ENCODE measurements at places on chromosomes 3 and 15.

DNA sequence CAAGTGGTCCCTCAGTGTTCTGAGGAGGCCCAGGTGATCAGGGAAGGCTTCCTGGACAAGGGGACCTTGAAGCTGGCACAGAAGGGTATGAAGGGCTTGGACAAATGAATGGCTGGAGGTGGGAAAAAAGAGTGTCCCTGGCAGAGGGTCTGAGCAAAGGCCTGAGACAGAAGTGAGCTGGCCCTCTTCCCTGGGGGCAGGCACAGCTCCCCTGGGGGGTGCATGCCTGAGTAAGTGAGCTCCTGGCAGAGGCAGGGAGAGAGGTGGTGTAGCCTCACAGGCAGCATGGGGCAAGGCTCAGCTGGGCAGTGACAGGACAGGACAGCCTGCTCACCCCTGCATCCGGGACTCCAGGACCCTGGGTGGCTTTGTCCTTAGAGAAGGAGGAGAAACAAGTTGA, 5.4 kb upstream of the CACNA2D2 start:
- no peaks in the 10 kb centered on the region for H3K4me1 ChIP-seq
- H3K27ac ChIP-seq: no peak overlapping the region
- no peaks in the 10 kb centered on the region for H3K36me3 ChIP-seq
- H3K4me3 ChIP-seq: no peak overlapping the region

DNA sequence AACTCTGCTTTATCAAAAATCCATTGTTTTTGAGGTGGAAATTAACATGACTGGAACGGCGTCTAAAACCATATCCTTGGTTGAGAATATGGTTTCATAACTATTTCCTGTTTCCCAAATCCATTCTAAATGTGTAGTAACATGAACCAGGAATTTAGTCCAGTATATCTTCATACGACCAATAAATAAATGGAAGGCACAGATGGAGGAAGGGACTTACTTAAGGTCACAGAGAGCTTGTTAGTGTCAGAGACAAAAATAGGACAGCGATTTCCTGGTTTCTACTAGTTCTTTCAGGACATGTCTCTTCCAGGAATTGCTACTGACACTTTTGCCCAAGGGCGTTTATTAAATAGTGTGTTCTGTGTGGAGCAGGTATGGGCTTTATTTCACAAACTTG, 41.2 kb downstream of the HES1 start:
- no peak overlapping the region for H3K4me3 ChIP-seq
- H3K27ac ChIP-seq: no peak overlapping the region
- H3K4me1 ChIP-seq: no peaks in the 10 kb centered on the region
- H3K27me3 ChIP-seq: no peaks in the 10 kb centered on the region

- no peak overlapping the region for H3K4me3 ChIP-seq
- DNase-seq: no peak
- no peaks in the 10 kb centered on the region for H3K4me1 ChIP-seq
- peaks cover 31% of the 10 kb centered on the region for H3K36me3 ChIP-seq
- no peak overlapping the region for H3K27ac ChIP-seq
- no peaks in the 10 kb centered on the region for H3K27me3 ChIP-seq
Measured at GRCh38 chr3:9386078-9386459, 11.3 kb upstream of the SETD5 start.

- no peak overlapping the region for H3K27ac ChIP-seq
- no peak for DNase-seq
- H3K27me3 ChIP-seq: no peaks in the 10 kb centered on the region
Measured at GRCh38 chr15:92451225-92451825, 57.6 kb downstream of the ST8SIA2 start.

DNA sequence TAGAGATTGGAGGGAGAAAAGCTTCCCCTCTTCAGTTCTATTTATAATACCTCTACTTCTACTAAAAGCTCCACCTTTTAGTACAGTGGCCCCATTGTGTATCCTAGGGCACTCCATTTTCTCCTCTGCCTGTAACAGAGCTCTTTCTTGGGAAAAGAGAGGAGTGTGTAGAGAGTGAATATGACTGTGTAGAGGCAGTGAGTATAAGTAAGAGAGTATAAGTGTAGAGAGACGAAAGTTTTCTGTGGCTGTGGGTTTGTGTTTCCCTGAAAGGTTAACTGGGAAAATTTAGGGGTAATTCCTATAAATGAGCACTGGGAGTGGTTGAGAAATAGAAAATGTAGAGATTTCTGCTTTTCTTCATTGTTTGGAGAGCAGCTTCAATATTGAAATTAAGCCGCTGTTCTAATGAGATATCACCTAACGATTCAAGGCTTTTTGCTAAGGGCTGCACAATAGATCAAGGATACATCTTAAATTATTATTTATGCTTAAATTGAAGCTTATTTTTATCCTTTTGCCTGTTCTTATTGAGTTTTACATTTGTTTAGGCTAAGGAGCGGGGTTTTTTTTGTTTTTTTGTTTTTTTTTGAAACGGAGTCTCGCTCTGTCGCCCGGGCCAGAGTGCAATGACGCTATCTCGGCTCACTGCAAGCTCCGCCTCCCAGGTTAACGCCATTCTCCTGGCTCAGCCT, 6.9 kb downstream of the IQGAP1 start:
- H3K4me3 ChIP-seq: no peak overlapping the region
- H3K27me3 ChIP-seq: no peaks in the 10 kb centered on the region
- H3K27ac ChIP-seq: no peak overlapping the region
- no peaks in the 10 kb centered on the region for H3K4me1 ChIP-seq

DNA sequence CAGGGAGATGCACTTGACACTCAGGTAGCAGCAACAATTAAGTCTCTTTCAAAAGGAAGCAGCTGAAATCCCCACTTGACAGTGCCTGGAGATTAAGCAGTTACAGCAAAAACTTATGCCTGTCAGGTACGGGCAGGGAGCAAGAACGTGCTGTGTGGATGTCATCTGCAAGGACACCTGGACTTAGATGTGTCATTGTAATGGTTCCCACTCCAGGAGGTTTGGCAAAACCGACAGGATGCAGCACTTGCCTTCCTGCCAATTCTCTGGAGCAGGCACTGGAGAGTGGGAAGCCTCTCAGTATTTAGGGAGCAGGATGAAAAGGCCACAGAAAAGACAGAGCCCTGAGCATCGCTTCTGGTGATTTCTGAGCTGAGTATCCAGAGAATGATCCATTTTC, 292.4 kb downstream of the PDCD6IP start:
- no peaks in the 10 kb centered on the region for H3K27me3 ChIP-seq
- H3K4me1 ChIP-seq: no peaks in the 10 kb centered on the region
- H3K4me3 ChIP-seq: no peak overlapping the region
- H3K36me3 ChIP-seq: no peaks in the 10 kb centered on the region
- DNase-seq: no peak
- H3K27ac ChIP-seq: no peak overlapping the region

DNA sequence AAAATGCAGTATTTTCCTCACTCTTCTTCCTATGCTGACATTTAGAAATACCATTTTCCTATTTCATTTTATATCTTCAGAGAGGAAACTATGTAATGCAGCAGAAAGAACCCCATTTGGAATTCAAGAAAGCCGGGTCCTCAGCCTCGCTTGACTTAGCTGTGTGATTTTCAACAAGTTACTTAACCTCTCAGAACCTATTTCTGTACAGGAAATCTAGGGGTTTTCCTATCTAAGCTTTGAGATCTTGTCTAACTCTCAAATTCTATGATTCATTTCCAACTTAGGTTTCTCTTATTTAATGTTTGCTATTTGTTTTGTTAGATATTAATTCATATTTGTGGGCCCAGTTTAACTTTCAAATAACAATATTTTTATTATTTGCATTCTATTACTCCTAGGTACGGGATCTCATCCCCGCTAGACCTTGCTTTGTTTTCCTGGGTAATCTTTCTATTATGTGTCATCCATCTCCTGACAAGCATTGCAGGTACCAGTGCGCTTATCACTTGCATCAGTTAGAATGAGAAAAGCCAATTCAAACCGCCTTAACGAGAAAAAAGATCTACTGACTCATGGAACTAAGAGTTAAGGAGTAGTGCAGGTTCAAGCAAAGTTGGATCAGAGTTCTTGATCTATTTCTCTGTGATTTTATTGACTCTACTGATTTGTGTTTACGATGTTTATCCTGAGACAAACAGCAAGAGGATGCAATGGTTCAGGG, 70.6 kb upstream of the BHLHE40 start:
- H3K4me3 ChIP-seq: no peak overlapping the region
- H3K27ac ChIP-seq: no peak overlapping the region
- H3K36me3 ChIP-seq: no peaks in the 10 kb centered on the region
- H3K27me3 ChIP-seq: no peaks in the 10 kb centered on the region
- no peak for DNase-seq
- no peaks in the 10 kb centered on the region for H3K4me1 ChIP-seq

DNA sequence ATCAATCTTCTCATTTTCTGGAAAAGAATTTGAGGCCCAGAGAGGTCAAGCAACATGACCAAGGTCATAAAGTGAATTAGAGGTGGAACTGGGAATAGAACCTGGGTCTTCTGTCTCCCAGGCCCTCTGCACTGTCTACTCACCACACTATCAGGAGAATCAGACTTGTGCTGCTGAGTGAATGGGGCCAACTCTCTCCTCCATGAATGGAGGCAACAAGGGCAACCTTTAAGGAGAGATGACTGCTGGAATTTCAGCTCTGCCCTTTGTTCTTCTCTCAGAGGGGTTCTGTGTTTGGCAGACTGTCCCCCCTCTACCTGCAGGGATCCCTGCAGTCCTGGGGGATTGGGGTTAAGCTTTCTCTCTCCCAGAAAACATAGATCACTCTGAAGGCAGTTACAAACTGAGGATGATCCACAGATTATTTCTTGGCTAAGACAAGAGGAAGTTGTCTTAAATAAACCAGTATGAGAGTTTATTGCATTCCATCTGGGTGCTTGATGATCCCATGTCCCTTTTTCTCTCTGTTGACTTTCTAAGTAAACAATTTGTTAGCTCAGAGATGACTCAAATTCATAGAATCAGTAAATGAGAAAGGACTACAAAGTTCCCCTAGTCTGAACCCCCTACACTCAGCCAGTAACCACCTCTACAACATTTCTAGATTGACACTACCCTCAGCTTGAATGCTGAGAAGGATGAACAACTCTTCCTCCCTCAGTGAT, 99.0 kb upstream of the LIPC start:
- peak overlapping the region; percentile 95 for H3K27ac ChIP-seq
- no peak for DNase-seq
- H3K4me3 ChIP-seq: no peak overlapping the region

DNA sequence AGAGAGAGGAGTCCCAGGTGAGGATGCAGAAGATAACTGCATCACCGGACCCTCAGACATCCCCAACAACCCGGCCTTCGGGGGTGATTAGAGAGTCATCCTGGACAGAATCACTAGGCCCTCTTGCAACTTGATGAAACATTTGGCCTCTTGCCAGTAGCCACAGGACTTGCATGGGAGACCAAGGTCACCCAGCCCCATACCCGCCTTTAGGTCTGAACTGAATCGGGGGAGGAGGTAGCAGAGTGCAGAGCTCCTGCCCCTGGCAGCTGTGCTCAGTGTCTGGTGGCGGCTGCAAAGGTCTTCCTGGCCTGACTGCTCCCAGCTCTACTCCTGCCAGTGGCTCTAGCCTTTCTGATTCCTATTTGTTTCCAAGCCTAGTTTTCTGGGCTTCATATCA, 12.4 kb downstream of the PIF1 start:
- no peak for DNase-seq
- H3K4me3 ChIP-seq: no peak overlapping the region
- H3K36me3 ChIP-seq: no peaks in the 10 kb centered on the region
- no peaks in the 10 kb centered on the region for H3K27me3 ChIP-seq
- H3K27ac ChIP-seq: no peak overlapping the region

- H3K4me3 ChIP-seq: no peak overlapping the region
- no peaks in the 10 kb centered on the region for H3K27me3 ChIP-seq
- DNase-seq: no peak
- no peaks in the 10 kb centered on the region for H3K4me1 ChIP-seq
Measured at GRCh38 chr3:81299481-81299880, 462.0 kb downstream of the GBE1 start.

DNA sequence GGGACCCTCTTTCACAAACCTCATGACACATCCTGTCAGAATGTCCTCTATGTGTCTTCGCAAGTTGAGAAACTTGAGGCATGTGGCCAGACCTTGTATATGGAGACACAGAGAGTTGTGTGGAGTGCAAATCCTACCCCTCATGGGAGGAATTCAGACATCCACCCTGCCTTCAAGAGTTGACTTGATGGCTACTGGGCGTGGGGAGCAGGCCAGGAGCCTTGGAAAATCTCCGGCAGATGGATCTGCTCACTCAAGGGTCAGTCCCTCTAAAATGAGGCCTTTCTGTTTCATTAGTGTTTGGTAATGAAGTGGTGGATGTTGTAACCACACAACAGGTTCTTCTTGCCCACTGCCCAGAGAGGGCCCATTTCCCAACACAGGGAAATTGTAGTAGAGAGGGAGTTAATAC, 79.0 kb downstream of the ASB7 start:
- H3K4me3 ChIP-seq: no peak overlapping the region
- no peaks in the 10 kb centered on the region for H3K4me1 ChIP-seq
- DNase-seq: no peak

GRCh38 chr3:70565861-70566260, 253.4 kb upstream of the MDFIC2 start:
- no peak for DNase-seq
- H3K27me3 ChIP-seq: no peaks in the 10 kb centered on the region
- no peaks in the 10 kb centered on the region for H3K4me1 ChIP-seq
- H3K36me3 ChIP-seq: no peaks in the 10 kb centered on the region

GRCh38 chr3:74599564-74599963, 14.9 kb downstream of the CNTN3 start:
- no peaks in the 10 kb centered on the region for H3K4me1 ChIP-seq
- no peaks in the 10 kb centered on the region for H3K36me3 ChIP-seq
- H3K27me3 ChIP-seq: no peaks in the 10 kb centered on the region
- no peak overlapping the region for H3K27ac ChIP-seq

GRCh38 chr3:145815707-145816413, 345.1 kb downstream of the PLOD2 start:
- DNase-seq: no peak
- H3K4me3 ChIP-seq: no peak overlapping the region
- H3K4me1 ChIP-seq: no peaks in the 10 kb centered on the region
- H3K27me3 ChIP-seq: no peaks in the 10 kb centered on the region
- no peaks in the 10 kb centered on the region for H3K36me3 ChIP-seq

DNA sequence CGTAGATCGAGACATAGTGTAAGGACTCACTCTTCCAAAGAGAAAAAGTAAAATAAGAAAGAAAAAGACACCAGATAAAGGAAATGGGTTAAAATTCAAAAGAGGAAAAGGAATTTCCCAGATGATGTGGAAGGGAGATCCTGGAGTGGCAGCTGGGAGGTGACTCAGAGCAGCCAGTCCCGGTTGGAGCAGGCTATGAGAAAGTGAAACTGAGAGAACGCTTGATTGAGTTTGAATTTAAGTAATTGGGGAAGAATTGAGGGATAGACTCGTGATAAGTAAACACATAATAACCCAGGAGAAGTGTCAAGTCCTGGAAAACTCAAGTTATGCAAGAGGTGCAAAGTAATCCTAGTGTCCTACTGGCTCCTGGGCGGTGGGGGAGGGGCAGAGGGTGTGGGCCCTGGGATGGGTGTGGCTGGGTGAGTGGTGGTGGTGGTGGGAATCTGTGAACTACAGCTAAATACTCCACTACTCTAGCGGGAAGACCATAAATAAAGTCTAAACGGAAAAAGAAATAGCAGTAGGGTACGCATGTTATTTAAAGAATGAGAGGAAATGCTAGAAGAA, 1.2 kb downstream of the PRR20G start:
- no peaks in the 10 kb centered on the region for H3K27me3 ChIP-seq
- H3K36me3 ChIP-seq: no peaks in the 10 kb centered on the region
- no peak overlapping the region for H3K4me3 ChIP-seq
- H3K27ac ChIP-seq: no peak overlapping the region
- DNase-seq: no peak
- no peaks in the 10 kb centered on the region for H3K4me1 ChIP-seq

GRCh38 chr3:67006460-67006859, 8.4 kb downstream of the KBTBD8 start:
- H3K4me3 ChIP-seq: no peak overlapping the region
- no peak overlapping the region for H3K27ac ChIP-seq
- H3K27me3 ChIP-seq: no peaks in the 10 kb centered on the region
- no peak for DNase-seq
- no peaks in the 10 kb centered on the region for H3K36me3 ChIP-seq

Measured in right lobe of liver (tissue), 6 donors.